ENCODE measurements at places on chromosomes 6 and 20. TPM values are rescaled to one million over a fixed set of nuclear protein-coding genes. Genes with fewer than 3 reads are reported as not detected.

The CASS4 gene
- 0.38 TPM for total RNA-seq

DNA sequence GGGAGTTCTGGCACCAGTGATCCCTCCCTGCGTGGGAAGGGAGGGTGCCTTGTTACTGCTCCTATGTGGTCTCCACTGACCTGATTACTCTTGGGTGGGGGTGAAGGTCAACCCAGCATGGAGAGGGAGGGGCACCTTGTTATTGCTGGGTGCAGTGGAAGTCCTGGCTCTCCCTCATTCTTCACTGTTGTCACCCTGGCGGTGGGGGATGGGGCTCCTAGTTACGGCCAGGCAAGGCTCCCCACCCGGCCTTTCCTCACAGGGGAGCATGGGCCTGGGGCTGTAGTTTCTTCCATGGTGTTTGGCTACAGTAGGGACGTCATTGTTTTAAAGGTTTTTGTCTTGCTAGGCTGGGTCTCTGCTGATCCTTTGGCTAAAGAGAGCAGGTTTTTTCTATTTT, 40.8 kb downstream of the PACSIN1 start:
- H3K36me3 ChIP-seq: no peaks in the 10 kb centered on the region
- H3K4me3 ChIP-seq: no peak overlapping the region
- peaks cover 10% of the 10 kb centered on the region for H3K4me1 ChIP-seq
- no peak for DNase-seq
- no peak overlapping the region for H3K27ac ChIP-seq

DNA sequence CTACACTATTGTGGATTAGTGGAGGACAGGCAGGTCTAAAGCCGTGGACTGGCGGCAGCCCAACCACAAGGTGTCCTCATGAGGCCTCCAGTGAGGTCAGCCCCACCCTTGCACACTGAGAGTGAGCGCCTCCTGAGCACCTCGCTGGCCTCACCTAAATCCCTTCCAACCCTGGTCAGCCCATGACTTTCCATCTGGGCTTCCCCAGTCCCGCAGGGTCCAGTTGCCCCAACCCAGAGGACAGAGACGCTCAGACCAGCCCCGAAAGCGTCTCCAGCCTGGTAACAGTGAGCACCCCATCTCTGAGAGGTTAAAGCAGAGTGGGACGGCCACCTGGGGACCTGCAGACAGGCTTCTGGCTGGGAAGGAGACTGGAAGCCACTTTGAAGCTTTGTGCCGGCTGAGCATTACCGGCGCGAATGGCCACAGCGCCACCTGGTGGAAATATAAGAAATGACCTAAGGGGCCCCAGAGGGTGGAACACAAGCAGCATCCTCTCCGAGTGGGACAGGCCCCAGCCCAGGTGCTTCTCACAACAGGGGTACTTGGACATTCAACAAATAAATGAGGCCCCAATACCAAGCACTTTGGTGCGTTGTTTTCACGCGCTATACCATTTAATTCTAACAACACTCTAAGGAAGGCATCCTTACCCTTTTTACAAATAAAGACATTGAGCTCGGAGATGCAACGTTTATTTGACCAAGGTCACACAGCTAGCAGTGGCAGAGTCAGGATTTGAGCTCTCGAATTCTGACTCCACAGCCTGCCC, 65.7 kb upstream of the TOP1 start:
- H3K4me1 ChIP-seq: peaks cover 5% of the 10 kb centered on the region
- H3K4me3 ChIP-seq: no peak overlapping the region
- H3K36me3 ChIP-seq: no peaks in the 10 kb centered on the region
- peak; percentile 85 for DNase-seq

DNA sequence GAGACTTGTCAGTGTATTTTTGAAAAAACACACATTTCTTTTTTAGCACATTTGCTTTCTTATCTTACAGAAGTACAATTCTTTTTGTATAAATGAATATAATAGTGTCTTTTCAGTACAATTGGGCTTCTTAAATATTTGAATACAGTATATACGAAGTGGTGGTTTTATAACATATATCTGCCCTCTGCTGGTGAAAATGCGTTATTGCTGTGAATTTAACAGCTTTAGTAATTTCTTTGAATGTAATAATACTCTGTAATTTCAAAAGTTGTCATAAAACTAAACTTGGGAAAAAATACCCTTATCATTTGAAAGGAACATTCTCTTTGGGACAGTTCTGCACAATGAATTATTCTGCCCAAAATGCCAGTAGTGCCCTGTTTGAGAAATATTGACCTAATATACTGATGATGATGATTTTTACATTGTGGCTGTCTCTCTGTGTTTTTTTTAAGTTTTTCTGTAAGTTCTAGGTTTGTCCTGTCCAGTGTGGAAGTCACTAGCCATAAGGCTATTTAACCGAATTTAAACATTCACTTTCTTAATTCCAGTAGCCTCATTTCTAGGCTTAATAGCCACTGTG, 19.0 kb downstream of the SMAP1 start:
- H3K27me3 ChIP-seq: no peaks in the 10 kb centered on the region
- no peak overlapping the region for H3K27ac ChIP-seq
- no peak for DNase-seq
- H3K4me3 ChIP-seq: no peak overlapping the region
- peaks cover 8% of the 10 kb centered on the region for H3K4me1 ChIP-seq
- peaks cover 3% of the 10 kb centered on the region for H3K36me3 ChIP-seq

GRCh38 chr6:7261032-7261841, 51.8 kb downstream of the SSR1 start:
- H3K4me1 ChIP-seq: peaks cover 21% of the 10 kb centered on the region
- peak; percentile 92 for DNase-seq
- H3K36me3 ChIP-seq: no peaks in the 10 kb centered on the region
- peak overlapping the region; percentile 97 for H3K4me3 ChIP-seq

DNA sequence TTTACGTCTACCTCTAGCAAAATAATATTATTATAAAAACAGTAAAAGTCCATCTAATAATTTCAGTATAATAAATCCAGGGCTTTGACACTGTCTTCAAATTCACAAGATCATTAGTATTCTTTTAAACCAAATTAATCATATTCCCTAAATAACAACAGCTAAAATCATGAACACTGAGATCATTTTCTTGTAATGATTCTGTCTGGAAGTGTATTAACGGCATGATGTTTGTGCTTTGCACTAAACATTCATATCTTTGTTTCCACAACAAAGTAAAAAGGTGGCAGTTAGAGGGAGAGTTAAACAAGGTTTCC, 18.8 kb downstream of the HIVEP2 start:
- peaks cover 15% of the 10 kb centered on the region for H3K4me1 ChIP-seq
- H3K27me3 ChIP-seq: peaks cover 11% of the 10 kb centered on the region
- no peak for DNase-seq
- H3K4me3 ChIP-seq: peak overlapping the region; percentile 87

The OR2H2 gene
- total RNA-seq: not detected

GRCh38 chr6:157099912-157100593, 223.3 kb downstream of the TMEM242 start:
- no peak overlapping the region for H3K27ac ChIP-seq
- H3K4me1 ChIP-seq: peaks cover 7% of the 10 kb centered on the region
- H3K27me3 ChIP-seq: no peaks in the 10 kb centered on the region
- peaks cover 25% of the 10 kb centered on the region for H3K36me3 ChIP-seq
- no peak overlapping the region for H3K4me3 ChIP-seq
- no peak for DNase-seq

- H3K27ac ChIP-seq: no peak overlapping the region
- no peaks in the 10 kb centered on the region for H3K36me3 ChIP-seq
- no peak overlapping the region for H3K4me3 ChIP-seq
- H3K4me1 ChIP-seq: peaks cover 6% of the 10 kb centered on the region
- peaks cover 11% of the 10 kb centered on the region for H3K27me3 ChIP-seq
- DNase-seq: no peak
Measured at GRCh38 chr6:145031962-145032361, 703.4 kb downstream of the EPM2A start.

DNA sequence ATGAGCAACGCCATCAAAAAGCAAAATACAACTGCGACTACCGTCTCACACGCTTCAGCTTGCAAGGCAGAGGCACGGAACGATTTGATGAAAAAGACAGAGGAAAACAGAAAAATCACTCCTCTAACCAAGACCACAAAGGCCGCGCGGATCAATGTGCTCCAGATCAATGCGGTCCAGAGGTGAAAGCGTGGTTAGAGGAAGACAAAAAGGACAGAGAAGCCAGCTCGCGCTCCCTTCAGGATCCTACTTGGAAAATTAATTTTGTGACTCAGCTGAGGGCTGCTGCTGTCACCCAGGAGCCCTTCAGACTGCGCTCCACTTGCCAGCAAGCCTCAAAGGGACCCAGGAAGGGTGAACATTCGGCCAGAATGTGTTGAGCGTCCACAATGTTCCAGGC, 140.2 kb upstream of the RPS6KA2 start:
- peaks cover 22% of the 10 kb centered on the region for H3K4me1 ChIP-seq
- peaks cover 7% of the 10 kb centered on the region for H3K27me3 ChIP-seq
- H3K27ac ChIP-seq: no peak overlapping the region
- DNase-seq: no peak

- peaks cover 10% of the 10 kb centered on the region for H3K4me1 ChIP-seq
- no peaks in the 10 kb centered on the region for H3K36me3 ChIP-seq
- H3K27ac ChIP-seq: peak overlapping the region; percentile 54
- DNase-seq: no peak
- H3K4me3 ChIP-seq: peak overlapping the region; percentile 32
Measured at GRCh38 chr6:8707956-8708772, 272.8 kb upstream of the SLC35B3 start.

DNA sequence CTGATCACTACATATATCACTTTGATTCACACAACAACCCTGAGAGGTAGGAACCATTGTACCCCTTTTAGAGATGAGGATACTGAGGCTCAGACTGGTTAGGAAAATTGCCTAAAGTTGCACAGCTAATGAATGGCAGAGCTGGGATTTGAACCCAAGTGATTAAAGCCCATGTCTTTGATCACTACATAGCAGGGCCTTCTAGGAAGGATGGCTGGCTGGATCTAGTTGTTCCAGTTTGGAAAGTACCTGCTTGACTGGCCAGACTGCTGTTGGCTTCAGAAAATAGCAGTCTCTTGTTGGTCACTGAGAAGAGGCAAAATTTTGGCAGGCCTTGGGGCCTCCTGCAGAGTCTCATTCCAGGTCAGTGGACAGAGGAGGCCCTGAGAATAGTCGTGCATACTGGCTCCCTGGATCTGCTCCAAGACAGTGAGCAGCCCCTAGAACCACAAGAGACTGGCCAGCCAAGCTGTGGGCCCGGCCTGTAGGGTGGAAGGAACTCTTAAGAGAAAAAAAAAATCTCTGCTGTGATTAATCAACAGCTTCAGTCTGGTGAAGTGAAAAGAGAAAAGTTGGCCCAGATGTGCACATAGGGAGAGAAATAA, 17.5 kb downstream of the PPARD start:
- H3K36me3 ChIP-seq: peaks cover 16% of the 10 kb centered on the region
- peaks cover 51% of the 10 kb centered on the region for H3K4me1 ChIP-seq
- H3K27me3 ChIP-seq: no peaks in the 10 kb centered on the region
- peak overlapping the region; percentile 76 for H3K27ac ChIP-seq

DNA sequence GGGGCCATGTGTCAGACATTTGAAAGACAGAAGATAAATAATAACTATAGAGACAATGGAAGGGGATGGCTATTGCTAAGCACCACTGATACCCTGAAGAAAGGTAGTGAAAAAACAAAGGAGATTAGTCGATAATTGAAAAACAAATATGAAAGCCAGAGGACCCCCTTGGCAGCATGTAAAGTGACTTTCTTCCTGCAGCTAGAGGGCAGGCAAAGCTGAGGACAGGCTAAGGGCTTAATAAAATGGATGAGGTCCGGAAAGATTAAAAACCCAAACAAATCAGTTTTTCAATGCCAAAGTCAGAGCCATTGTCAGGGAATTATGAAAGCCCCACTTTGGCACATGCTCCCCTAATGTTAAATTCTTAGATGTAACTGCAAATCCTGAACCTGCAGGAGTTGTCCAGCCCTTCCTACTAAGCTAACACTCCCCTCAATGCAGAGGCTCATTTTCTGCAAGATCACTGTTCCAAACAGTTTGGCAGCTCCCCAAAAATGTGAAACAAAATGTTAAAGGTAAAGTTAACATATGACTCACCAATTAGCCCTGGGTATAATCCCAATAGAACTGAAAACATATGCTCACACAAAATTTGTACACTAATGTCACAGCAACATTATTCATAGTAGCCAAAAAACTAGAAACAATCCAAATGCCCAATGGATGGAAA, 1177.9 kb downstream of the GRIK2 start:
- H3K4me1 ChIP-seq: no peaks in the 10 kb centered on the region
- H3K27ac ChIP-seq: no peak overlapping the region
- DNase-seq: no peak
- H3K36me3 ChIP-seq: no peaks in the 10 kb centered on the region

- H3K27ac ChIP-seq: peak overlapping the region; percentile 57
- H3K36me3 ChIP-seq: peaks cover 31% of the 10 kb centered on the region
- no peak for DNase-seq
- no peaks in the 10 kb centered on the region for H3K27me3 ChIP-seq
- H3K4me3 ChIP-seq: peak overlapping the region; percentile 48
- H3K4me1 ChIP-seq: peaks cover 35% of the 10 kb centered on the region
Measured at GRCh38 chr20:37309936-37310590, 20.6 kb downstream of the MANBAL start.

DNA sequence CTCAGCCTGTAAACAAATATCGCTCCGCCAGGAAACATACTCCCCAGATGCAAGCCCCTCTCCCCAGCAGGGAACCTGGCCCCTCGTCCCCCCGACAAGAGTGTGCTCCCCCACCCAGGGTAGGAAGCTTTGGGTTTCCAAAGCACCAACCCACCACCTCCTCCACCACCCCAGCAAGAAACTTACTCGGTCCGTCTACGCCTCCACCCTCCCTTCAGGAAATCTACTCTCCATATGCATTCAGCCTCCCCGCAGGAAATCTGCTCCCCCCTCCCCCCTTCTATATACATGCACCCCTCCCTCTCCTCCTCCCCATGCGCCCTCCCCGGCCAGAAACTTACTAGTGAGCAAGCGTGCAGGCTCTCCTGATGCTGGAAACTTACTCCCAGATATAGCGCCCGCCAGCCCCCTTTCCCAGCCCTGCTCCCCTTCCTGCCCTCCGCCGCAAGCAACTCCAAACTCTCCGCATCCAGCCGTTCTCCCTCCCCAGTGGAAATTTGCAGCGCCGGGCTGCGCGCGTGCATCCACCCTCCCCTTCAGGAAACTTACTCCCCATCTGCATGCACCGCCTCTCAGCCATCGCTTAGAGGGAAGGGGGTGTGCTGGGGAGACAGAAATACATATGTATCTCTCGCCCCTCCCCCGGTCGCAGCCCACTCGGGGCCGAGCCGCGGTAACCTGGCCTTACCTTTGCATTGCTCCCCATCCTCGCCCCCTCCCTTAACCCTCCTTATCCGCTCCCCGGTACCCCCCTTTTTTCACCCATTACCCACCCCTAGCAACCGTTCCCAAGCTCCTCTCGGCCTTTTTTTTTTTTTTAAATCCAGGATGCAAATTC, at the start of gene TRERF1:
Gene TRERF1, minus strand, starts transcription at position 594 of the 838 bp plus-strand sequence. CDS start 182,336 bp downstream, outside the sequence.
- peak within 1 kb of the TSS; percentile 88 for H3K27ac ChIP-seq
- peaks cover 37% of the 10 kb centered on the region for H3K4me1 ChIP-seq
- peak within 1 kb of the TSS; percentile 99 for H3K4me3 ChIP-seq
- peak; percentile 77 for DNase-seq
- peaks cover 8% of the 10 kb centered on the region for H3K36me3 ChIP-seq
- peaks cover 3% of the 10 kb centered on the region for H3K27me3 ChIP-seq

Measured in type B pancreatic cell (in vitro differentiated cells).